ENCODE measurements at places on chromosomes 5 and 9.

GRCh38 chr9:94719878-94720277 lies 6.6 kb upstream of the AOPEP start:
- DNase-seq, result no peak

DNA sequence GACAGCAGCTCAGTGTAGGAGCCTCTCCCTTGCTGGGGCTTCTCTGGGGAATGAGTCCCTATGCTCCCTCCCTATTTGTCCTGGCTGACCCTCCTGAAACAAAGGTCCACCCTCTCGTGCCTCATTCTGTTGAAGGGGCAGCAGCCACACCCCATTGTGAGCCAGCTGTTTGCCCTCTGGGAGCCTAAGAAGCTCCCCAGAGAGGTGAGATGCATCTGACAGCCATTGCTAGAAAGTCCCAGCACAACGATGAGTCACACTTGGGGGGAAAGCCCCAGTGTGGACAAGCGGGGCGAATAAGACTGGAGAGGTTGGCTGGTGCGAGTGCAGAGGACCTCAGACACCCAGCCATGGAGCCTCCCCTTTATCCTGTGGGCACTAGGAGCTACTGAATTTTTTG lies 101.4 kb downstream of the PPARGC1B start:
- DNase-seq, result peak; percentile 71

DNA sequence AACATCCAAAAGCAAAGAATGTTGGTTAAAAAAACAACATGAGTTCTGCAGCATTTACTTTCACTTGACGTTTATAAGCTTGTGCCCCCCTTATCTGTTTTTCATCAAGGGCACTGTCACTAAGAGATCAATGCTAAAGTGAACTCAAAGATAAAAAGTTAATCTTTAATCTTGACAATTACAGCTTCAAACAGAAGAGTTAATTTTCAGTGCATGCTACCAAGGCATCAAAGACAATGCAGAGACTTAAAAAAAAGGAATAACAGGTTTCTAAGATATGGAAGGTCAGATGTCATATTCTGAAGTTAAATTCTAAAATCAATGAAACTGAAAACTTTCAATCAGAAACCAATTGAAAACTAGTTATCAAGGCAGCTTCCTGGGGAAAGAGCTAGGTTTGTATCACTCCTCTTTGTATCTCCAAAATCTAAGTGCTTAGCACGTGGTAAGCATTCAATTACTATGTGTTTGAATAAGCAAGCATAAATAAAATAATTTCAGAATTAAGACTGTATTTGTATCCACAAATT lies 37.6 kb downstream of the TMEM245 start:
- DNase-seq, result no peak

GRCh38 chr5:173045474-173045873 lies 10.7 kb upstream of the CREBRF start:
- DNase-seq, result no peak

GRCh38 chr9:77915744-77916143 lies 115.9 kb downstream of the GNAQ start:
- DNase-seq, result no peak

DNA sequence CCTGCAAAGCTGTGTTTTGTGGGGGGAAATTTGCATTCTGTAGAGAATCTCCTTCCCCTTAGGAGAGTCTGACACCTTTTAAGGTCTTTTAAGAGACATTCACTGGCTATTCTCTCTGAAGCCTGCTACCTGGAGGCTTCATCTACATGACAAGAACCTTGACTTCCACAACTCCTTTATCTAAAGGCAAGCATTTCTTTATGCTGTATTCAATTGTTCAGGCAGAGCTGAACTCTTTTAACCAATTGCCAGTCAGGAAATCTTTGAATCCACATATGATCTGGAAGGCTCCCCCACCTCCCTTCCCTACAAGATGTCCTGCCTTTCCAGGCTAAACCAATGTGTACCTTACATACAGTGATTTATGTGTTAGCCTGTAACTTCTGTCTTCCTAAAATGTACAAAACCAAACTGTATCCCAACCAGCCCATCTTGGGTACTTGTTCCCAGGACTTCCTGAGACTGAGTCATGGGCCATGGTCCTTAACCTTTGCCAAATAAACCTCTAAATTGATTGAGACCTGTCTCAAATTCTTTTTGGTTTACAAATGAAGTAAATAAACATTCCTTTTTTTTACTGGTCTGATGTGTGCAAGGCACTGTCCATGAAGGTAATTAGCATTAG lies 9.9 kb downstream of the C9orf85 start:
- DNase-seq, result no peak

DNA sequence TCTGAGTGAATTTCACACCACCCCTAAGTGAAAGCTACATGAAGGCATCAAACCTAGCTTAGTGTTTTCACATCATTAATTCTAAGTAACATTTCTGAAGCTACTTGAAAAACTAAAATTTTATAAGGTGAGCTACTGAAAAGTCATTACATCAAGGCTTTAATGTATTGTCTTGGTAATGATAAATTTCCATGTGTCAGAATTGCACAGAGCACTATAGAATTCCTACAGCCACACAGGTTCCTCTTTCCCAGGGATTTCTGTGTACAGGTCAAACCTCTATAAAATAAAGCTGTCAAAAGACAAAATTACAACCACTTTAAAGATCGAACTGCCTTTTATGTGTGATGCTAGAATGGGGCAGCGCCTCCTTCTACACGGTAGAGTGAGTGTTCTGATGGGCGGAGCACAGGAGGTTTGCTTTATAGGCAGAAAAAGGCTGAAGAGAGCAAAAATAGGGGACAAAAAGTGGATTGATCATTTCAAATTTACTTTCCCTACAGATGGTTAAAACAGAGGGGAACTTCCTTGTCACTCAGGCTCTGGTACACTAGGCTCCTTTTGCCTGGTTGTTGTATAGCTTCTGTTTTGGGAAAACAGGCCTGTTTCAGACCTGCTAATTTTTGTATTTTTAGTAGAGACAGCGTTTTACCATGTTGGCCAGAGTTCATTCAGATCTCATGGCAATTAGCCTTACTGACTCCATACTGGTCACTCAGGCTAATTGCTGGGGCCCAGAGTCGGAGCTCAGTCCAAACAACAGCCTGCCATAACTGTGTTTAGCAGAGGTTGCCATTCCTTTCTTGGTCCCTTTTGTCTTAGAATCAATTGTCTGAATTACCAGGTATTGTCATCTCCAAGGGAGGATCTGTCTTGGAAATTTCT lies 102.5 kb upstream of the BASP1 start:
- no peak for DNase-seq

- no peak for DNase-seq
Observed at GRCh38 chr5:9653811-9654210, 23.7 kb upstream of the TAS2R1 start.

GRCh38 chr5:95892784-95893354 lies 68.8 kb downstream of the ELL2 start:
- DNase-seq, result peak; percentile 60

GRCh38 chr5:108649106-108649505 lies 98.6 kb upstream of the FER start:
- DNase-seq, result no peak

- DNase-seq, result no peak
Observed at GRCh38 chr9:78235256-78235761, 566 bp upstream of the CEP78 start.

DNA sequence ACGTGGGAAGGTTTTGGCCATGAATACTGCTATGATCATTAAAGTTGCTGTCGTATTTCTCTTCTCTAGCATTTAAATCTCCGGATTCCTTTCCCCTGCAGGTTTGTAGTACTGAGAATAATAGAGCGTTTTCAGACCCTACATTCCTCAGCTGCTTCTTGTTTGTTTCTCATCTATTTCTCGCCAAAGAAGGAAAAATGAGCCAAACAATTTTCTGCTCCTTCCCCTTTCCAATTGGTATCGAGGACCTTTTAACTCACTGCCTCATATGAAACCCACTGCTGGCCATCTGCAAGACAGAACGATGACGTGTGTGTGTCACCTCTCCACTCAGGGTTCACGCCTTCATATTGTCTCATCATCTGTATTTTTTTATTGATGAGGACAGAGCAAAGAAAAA lies 689.4 kb upstream of the WWC1 start:
- no peak for DNase-seq

GRCh38 chr5:55649963-55650362 lies 62.2 kb downstream of the SLC38A9 start:
- DNase-seq, result no peak

GRCh38 chr5:12910641-12911040 lies 1006.4 kb upstream of the CTNND2 start:
- DNase-seq, result no peak

- peak; percentile 89 for DNase-seq
Observed at GRCh38 chr5:99060306-99061261, 131.8 kb upstream of the CHD1 start.

DNA sequence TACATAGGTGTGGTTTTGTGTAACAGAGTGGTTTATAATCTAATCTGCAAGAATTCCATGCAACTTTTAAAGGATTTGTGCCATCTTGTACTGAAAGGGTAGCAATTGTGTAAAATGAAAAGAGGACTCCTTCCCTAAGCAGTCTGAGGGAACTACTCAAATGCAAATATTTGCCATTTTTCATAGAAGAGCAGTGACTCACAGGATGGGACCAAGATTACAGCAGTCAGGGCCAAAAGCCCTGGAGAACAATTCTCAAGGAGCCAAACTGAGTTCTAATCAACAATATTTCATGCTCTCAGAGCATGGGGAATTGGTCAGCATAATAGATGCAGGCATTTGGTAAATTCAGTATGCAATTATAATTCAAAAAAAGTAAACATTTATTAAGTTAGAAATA lies 495.8 kb downstream of the CHSY3 start:
- no peak for DNase-seq

- no peak for DNase-seq
Observed at GRCh38 chr9:71237051-71237450, 115.6 kb upstream of the TRPM3 start.

DNA sequence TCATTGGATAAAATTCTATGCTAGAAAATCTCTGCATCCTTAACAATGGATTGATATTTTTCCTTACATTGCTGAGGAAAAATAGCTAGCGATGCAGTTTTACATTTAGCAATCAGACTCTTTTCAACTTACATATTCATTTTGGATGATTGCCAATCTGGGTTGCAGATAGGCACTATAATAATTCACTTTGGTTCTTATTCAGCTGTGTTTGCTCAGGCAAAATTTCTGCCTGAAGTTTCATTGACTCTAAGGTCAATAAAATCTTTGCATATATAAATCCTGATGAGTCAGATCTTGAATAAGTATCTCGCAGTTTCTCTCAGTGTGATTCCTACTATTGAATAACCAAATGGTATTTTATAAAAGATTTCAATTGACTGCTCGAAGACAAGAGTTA lies 1105.8 kb downstream of the CDH18 start:
- no peak for DNase-seq
